Fibroblast of mammary gland (primary cell): ENCODE measurements at places on chromosomes 3 and 15.
A peak's percentile ranks its signal among the peaks of the same experiment; 100 is the strongest.

- DNase-seq: peak; percentile 32
These were observed 192.8 kb upstream of the RORA start for GRCh38 chr15:61421938-61422337.

DNA sequence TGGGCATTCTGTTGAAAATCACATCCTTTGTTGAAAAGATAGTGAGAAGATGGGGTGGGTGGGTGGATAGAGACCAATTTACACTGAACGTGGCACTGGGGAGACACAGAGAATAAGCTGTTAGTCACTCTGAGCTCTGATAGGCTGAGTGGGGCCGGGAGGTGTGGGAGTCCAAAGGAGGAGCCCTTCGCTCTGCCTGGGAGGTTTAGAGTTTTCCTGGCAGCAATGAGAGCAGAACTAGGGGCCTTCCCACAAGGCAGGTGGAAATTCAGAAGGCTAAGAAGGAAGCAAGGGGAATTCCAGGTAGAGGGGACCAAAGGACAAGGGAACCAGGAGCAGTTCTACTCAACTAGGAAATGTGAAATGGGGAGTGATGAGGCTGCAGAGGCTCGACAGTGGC, 272.7 kb downstream of the RPLP1 start:
- DNase-seq: no peak

DNA sequence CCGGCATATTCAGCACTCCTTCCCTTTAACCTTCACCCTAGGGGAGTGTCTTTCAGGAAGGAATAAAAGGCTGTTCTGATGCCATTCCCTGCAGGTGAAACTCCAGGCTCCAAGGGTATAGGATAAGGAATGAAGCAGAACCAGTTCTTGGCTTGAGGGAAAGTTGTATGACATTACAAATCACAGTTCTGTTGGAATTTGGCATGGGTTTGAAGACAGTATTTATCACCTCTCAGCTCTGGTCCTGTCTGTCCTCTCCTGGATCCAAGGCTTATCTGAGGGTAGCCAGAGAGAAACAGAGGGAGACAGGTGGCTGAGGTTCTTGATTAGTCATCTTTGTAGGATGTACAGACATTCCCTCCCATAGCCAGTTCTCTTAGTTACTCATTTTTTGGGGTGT, 37.1 kb downstream of the RAB11A start:
- no peak for DNase-seq

DNA sequence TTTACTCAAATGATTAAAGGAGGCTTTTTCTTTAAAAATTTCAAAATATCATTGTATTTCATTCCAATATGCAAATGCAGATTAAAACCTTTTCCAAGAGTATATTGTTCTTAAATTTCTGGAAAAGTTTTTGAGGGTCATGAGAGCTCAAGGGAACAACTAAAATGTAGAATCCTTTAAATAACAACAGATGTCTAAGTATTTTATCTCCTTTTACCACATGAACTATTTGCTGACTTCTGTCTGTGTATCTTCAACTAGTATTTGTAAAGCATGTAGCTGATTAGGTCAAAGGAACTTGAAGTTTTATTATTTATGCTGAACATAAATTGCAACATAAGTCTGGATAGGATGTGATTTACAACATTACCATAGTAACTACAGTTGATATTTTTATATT, 402.6 kb downstream of the CNTN6 start:
- no peak for DNase-seq

DNA sequence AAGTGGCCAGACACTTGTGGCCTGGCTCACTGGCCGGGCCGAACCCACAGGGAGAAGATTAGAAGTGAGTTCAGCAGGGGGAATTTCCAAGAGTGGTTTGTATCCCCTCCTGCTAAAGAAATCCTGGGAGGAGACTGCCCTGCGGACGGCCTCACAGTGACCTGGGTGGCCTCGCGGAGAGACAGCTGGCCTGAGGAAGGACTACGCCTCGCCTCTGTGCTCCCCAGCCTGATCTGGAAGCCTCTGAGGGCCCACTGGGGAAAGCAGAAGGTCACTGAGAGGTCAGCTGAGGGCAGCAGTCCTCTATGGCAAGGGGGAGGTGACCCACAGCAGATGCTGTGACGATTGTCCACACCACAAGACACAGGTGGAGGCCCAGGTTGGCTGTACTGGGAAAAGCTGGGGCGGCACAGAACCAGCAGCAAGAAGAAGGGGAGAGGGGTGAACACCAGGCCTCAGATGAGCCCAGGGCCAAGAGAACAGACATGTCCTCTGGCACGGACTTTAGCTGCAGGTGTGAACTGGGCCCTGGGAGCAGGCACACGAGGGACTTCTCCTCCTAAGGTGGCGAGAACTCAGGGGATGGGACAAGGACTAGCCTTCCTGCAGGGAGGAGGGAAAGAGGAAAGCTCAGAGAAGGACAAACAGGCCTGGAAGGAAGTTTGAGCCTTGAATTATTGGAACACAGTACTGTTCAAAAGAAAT, 37.2 kb upstream of the DLG1 start:
- DNase-seq: no peak

GRCh38 chr3:117622171-117622841, 912.7 kb downstream of the TUSC7 start:
- DNase-seq: peak; percentile 93

- DNase-seq: no peak
These were observed 59.6 kb downstream of the CD200R1L start for GRCh38 chr3:112786881-112787579.

DNA sequence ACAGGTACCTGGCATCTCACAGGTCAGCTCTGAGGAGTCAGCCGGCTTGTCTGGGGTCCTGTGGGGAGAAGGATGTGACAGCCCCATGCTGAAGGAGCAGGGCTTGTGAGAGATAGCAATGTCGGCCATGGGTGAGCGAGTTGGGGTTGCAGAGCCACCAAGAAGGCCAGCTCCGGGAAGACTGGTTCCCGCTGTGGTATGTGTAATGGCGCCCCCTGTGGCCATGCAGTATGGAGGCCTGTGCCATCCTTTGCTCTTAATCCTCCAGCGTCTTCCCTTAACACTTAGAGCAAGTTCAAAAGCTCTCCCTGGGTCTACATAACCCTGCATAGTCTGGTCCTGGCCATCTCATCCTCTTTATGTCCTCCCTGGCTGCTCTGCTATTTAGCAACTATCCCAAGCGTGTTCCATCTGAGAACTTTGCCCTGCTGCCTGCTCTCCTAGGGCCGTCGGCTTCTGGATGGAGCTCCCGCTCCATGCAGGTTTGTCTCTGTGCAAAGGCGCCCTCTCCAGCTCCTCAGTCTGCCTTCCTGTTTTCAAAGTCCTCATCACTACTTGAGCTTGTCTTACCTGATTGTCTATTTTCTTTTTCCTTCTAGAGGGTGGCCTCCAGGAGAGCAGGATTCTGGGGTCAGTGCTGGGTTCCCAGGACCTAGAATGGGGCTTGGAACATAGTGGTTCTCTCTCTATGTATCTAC, 40.8 kb upstream of the IQCF6 start:
- no peak for DNase-seq

DNA sequence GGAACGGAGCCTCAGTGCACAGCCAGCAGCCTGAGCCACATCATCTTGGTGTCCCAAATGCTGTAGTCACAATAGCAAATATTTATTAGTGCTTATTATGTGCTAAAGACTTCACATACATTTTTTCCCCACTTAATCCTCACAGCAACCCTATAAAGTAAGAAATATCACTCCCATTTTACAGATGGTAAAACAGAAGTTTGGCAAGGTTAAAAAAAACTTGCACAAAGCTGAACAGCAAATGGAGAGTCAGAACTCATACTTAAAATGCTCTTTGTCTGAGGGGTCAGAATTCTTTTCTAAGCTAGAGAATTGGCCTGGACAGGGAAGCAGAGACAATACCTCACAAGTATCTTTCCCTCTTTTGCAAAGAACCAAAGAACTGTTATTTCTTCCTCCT, 30.9 kb upstream of the THRB start:
- no peak for DNase-seq

DNA sequence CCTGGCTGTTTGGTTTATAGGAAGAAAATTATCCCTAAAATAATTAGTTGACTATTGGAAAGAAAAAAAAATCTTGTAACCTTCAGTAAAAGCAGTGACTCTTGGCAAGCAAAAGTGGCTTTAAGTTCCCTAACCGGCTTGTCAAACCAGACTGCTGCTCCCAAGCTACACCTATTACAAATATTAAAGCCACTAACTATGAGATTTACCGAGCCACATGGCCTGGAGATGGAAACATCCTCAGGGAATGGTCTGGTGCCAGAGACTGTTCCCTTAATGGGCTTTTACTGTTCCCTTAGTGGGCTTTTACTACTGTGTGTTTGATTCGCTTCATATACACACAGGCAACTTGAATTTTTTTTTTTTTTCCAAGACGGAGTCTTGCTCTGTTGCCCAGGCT, 35.9 kb upstream of the ZNF774 start:
- no peak for DNase-seq

DNA sequence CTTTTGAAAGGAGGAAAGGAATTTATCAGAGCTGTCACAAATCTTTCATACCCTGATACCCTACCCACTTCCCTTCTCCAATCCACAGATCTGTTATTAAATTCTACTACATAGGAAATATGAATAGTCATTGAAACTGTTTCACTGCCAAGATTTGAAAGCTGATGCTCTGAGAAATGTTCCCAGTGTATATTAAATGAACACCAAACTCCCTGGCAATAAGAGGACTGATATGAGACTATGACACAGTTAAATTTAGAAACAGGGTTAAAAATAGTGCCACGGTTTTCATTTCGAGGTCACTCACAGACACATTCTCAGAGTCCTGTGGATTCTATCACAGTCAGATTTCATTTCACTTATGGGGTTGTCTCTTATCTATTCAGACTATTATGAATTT, 27.2 kb upstream of the GBE1 start:
- no peak for DNase-seq

DNA sequence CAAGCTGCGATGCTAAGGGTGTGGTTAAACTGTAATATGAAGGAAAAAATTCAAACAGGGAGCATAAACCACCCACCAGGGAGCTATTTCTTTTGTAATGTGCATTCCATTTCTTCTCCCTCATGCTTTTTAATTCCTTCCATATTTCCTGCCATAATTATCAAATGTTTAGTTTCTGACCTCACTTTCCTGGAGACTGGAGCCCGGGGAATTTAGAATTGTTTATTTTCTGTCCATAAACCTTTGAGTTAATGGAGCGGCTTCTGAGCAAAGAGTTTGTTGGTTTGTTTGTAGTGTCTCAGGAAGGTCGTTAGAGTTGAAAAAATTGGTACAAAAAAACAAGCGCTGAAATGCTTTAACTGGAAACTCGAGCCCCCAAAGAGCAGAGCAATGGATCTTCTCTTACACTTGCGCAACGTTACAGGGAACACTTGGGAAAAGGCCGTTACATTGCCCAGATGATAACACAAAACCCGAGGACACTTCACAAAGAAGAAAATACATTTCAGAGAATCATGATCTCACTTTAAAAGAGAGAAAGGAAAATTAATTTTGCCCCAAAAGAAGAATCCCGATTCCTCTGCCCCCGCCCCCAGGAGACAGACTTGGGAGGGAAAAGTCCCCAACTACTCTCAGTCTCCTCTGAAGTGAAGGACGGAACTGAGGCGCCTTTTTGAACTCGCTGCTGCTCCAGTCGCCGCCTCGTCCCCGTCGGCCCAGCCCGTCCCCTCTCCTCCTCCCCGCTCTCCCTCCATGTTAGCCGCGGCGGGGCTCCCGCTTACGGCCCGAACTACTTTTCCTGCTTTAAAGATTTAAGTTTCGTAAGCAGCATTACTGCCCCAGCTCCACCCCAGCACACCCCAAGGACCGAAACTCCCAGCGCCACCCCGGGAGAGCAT, 842 bp downstream of the FSTL1 start:
- DNase-seq: peak; percentile 82

DNA sequence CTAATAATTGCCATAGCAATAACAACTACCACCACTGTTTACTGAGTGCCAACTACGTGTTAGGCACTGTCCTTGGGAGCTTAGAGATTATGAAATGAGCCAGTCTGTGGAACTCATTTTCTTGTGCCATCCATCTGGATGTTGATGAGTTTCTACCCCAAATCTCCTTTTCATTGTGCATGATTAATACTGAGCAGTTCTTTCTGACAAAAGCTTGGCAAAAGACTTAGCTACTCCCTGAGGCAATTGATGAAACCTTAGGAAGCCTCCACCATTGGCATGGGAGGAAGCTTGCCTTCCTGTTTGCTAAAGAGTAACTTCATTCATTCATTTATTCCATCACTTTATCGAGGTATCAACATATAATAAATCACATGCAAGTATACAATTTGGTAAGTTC, 39.8 kb downstream of the PRICKLE2 start:
- peak; percentile 56 for DNase-seq

GRCh38 chr3:37301980-37302708, 127.8 kb upstream of the LRRFIP2 start:
- no peak for DNase-seq

DNA sequence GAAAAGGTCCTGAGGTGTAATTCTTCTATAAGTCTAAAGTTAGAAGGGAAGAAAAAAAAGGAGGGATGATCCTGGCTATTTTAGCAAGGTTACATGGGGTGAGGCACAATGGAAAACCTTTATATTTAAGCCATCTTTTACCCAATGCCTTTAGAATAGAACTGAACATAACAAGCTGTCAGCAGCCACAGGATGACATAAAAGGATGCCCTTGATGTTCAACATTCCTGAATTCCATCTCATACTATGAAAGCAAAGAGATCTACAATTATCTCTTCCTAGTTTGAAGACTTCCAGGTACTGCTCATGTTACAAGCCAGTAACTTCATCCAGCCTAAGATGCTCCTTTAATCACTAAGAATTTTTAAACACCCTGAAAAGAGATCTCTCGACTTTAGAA, 26.9 kb downstream of the NEK10 start:
- DNase-seq: no peak

GRCh38 chr3:141524988-141525387, 38.2 kb downstream of the RASA2 start:
- DNase-seq: no peak

- DNase-seq: no peak
These were observed 276.3 kb upstream of the MCTP2 start for GRCh38 chr15:93954985-93955571.

- peak; percentile 10 for DNase-seq
These were observed 19.0 kb downstream of the ARNT2 start for GRCh38 chr15:80423215-80423614.

- no peak for DNase-seq
These were observed 72.6 kb downstream of the ZBTB20 start for GRCh38 chr3:115074502-115074901.

DNA sequence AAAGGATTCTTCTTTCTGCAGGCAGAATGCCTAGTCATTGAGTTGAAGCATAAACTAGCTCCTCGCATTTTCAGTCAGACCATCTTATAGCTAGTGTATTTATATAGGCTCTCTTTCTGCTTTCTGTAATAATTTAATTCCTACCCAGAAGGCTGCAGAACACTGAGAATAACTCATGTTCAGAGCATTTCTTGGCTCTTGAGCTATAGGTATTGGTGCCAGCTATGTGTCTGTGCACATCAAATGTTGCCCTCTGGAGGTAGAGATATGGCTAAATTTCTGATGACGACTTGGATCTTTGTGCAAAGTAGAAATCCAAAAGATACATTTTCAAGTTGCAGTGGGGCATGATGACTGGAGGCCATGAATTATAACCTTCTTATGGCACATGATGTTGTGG, 336.2 kb upstream of the TPM1 start:
- DNase-seq: peak; percentile 21

- no peak for DNase-seq
These were observed 84.1 kb upstream of the LINGO1 start for GRCh38 chr15:77716632-77717332.
